ENCODE measurements at places on chromosomes 1 and 21.

- no peak for DNase-seq
Measured at GRCh38 chr1:30125021-30125820, 598.2 kb downstream of the MATN1 start.

GRCh38 chr1:151611832-151612500 lies at the start of gene SNX27:
TSS of gene SNX27 (plus strand) at chr1:151612050. CDS start at chr1:151612202, 152 bp downstream.
- DNase-seq = peak; percentile 93

- DNase-seq = no peak
Measured at GRCh38 chr1:149917571-149918144, at the start of gene SV2A. TSS of gene SV2A (minus strand) at chr1:149917844. CDS start at chr1:149913840, 4,004 bp downstream.

GRCh38 chr1:169925505-169926482 lies 32.1 kb upstream of the SCYL3 start:
- DNase-seq = no peak

DNA sequence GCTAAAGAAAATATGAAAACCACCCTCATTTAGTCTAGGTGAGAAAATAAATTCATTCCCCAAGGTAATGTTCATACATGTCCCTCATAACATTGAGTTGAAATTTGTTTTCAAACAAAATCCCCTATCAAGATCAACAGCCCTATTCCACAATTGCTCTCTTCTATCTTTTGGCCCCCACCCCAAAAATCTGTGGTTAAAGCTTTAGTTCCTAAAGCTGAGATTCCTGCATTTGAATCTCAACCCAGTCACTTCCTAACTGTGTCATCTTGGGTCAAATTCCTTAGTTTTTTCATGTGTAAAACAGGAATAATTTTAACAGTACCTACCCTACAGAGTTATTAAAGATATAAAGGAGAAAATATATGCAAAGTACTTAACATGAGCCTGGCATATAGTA lies 22.0 kb downstream of the KIAA0319L start:
- no peak for DNase-seq

GRCh38 chr1:193184776-193185175 lies 1.6 kb downstream of the B3GALT2 start:
- no peak for DNase-seq

DNA sequence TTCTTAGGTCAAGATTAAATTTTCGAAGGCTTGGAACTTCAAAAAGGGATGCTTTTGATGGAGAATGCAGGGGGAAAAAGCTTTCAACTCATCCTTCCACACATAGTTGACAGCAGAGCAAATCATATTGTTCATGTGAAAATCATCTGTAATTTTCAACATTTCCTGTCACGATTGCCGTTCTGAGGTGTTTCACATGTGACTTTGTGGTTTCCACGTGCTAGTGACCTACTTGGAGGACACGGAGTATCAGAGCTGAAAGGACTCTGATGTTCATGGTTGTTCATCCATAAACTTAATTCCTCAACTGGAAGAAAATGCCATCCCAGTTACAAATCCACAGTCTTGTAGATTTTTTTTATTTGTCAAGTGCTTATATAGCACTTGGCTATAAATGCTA lies 79.1 kb downstream of the ZP4 start:
- no peak for DNase-seq

DNA sequence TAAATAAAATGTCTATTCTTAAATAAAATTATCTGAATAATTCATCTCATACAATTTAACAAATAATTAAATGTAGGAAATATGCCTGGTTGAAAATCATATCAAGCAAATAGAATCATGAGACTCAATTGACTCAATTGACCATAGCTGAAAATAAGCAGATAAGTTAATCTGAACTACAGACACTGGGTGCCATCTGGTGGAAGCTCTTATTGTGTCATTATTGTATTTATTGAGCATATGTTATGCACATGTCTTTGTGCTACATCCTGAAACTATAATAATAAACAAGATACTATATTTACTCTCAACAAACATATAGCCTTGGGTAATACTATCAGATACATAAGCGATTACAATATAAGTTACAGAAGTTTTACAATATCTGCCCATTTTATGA lies 41.0 kb downstream of the BRINP3 start:
- DNase-seq = peak; percentile 26

DNA sequence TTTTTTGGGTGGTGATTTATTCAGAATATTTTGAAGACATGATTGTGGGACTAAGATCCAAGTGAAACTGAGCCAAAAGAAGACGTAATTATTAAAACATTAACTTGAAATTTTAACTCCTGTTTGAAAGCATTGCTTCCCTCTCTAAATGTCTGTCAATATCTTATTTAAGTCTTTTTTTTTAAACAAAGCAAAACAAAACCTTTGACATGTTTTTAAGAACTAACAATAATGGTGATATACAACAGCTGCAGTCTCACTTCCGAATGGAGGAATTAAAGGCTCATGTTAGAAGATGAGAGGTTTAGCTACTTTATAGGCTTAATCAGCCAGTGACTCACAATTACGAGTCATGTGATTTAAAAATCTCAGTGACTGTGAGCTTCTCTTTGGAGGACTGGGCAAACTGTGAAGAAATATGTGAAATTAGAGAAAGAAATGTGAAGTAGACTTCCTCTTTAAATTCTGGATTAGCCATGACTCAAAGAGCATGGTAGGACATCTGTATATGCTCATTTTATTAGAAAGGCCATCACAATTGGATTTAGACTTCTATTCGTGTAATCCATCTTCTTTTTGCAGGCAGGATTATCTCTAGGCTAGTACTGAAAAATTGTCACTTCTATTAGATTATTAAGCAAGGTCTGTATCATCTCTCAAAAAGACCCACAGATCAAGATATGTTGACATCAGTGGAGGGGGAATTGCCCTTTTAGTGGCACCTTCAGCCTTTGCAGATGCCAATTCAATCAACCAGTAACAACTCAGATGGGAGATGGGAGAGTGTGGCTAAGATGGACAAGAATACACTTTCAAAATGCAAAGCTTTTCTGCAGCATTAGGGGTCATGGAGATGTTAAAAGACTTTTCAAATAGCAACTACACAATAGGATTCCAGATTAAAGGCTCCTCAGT lies 28.7 kb downstream of the KCNA3 start:
- DNase-seq = no peak

DNA sequence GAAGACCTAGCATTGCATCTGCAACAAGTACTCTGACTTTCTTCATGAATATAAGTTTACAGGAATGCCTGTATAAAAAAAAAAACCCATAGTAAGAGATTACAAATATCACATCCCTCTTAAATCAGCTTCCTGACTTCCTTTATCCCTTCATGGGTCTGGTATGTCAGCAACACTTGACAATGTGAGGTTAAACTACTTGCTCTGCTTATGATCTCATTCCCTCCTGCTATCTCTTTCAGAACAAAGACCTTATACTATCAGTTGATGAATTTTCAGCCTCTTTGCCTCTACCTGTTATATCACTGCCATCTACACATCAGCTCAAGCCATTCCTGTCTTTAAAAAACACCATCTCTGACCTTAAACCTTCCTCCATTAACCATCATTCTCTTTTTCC lies 130.9 kb upstream of the SAMSN1 start:
- DNase-seq = no peak

DNA sequence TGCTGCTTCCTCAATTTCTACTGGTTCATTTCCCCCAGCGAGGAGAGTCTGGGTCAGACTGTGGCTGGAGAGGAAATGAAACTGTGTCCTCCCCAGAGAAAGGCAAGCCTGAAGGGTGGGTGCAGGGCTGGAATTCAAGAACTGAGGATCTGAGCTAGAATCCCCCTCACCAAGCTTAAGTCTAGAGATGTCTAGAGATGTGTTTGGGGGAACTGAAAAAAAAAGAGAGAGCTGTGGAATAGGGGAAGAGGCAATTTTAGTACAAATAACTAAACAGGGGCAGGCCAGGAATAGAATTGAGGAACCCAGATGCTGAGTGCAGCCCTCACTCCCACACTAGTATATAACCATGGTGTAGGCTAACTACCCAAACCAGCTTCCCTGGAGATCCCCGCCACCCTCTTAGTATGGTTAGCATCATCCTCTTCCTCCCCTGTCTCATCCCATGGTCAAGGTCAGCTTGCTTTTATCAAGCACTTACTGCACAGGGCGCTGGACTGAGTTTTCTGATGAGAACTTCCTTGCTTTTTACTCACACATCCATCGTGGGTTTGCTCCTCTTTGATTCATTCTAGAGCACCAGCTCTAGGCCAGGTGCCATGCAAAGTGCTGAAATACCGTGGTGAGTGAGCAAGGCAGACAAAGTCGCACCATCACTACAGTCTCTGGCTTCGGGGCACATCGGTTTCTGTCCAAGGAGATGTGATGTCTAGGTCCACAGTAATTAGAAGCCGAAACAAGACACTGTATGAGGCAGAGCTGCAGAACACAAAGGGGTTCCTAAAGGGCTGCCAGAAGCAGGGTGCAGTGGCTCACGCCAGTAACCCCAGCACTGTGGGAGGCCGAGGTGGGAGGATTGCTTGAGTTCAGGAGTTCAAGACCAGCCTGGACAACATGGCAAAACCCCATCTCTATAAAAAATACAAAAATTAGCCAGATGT lies 112.9 kb upstream of the IPO9 start:
- no peak for DNase-seq

GRCh38 chr1:179588425-179589024 lies 3.1 kb upstream of the TDRD5 start:
- no peak for DNase-seq

GRCh38 chr1:53406551-53407235 lies 52.5 kb upstream of the DMRTB1 start:
- no peak for DNase-seq

- DNase-seq = peak; percentile 34
Measured at GRCh38 chr1:213761845-213762407, 225.8 kb upstream of the PROX1 start.

GRCh38 chr1:63701187-63701586 lies 72.6 kb upstream of the ROR1 start:
- DNase-seq = no peak

- peak; percentile 88 for DNase-seq
Measured at GRCh38 chr21:28540514-28540913, 452.2 kb downstream of the LTN1 start.

- no peak for DNase-seq
Measured at GRCh38 chr1:3251807-3252428, 182.9 kb downstream of the PRDM16 start.

DNA sequence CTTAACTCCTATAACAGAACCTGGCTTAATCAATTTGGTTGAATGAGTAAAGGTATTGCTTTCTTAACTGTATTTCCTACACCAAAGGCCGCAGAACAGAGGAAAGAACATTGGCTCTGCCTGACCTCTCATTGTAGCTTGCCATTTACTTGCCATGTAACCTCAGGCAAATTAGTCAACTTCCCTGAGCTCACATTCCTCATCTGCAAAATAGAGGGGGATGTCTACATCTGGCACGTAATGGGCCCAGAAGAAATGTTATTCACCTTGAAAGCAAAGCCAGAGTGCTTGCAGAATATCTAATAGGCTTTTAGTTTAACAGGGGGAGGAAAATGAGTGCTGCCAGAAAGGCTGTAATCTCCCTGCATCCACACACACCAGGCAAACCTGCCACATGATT lies 44.3 kb downstream of the LAMC2 start:
- peak; percentile 89 for DNase-seq

- no peak for DNase-seq
Measured at GRCh38 chr21:38879912-38880576, 74.3 kb downstream of the ETS2 start.

DNA sequence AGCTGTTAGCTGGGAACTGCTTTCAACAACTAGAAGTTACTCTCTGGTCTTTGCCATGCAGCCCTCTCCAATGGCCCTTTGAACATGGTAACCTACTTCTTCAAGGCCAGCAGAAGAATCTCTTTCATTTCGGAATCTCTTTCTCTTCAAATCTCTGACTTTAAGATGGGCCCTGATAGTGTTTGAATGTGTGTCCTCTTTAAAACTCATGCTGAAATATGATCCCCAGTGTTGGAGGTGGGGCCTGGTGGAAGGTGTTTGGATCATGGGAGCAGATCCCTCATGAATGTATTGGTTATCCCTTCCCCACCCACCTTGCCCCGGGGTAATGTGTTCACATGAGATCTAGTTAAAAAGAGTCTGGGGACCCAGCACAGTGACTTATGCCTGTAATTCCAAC lies 54.5 kb upstream of the SOX13 start:
- no peak for DNase-seq

- no peak for DNase-seq
Measured at GRCh38 chr1:95002164-95002539, 70.6 kb downstream of the ALG14 start.

DNA sequence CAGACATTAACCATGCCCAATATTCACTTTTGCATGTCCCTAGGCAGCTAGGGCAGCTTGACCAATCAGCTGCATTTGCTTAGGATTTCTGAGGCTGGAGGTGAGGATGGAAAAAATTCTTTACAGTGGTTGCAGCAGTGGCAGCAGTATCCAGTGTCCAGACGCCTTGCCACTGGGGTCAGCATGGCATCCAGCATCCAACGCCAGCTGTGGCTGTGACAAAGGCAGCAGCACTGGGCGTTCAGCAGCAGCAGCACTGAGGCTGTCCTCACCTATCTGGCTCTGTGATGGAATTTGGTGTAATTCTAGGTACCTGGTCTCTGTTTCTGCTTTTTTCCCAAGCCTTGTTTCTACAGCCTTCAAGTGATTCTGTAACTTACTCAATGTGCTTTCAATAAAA lies 15.5 kb downstream of the RHBDL2 start:
- no peak for DNase-seq

- DNase-seq = no peak
Measured at GRCh38 chr1:19454265-19455146, 30.8 kb downstream of the CAPZB start.

- DNase-seq = no peak
Measured at GRCh38 chr1:113103048-113103447, 30.1 kb downstream of the LRIG2 start.

DNA sequence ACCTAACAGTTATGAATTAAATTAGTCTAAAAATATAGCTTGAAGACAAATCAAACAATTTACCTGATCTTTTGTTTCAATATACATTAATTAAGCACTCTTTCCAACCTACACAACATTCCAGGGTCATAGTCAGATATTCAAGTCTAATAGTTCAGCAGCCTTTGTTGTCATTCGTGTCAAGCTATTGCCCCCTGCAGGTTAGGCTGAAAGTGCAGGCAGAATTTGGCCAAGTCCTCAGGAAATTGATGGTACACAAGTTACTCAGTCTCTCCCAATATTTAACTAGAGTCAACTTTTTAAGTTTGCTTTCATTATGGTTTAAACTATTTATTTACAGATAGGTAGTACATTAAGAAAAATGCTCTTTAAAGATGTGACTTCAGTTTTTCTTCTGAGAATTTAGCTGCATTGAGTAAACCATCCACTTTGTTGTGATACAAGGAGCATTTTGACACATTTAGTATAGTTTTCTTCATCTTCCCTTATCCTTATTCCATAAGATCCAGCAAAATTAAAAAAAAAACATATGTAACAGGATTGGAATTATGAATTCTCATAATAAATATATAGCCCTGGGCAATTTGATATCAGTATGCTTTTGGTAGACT lies 130.3 kb upstream of the DPYD start:
- DNase-seq = peak; percentile 86

DNA sequence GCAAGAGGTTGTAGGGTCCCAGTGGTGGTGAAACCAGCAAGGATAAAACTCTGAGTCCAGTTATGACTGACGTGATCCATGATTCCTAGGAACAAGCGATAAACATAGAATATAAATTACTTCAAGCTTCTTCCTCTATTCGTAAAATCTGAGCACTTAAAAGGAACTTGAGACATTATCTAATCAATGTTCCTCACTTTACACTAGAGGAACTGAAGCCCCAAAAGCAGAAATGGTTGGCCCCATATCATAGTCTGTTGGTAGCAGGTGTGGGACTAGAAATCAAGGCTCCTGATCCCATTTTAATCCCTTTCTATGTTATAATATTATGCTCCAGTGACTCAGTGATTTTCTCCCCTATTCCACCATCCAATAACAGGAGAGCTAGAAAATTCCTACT lies 21.9 kb upstream of the MNDA start:
- DNase-seq = no peak

GRCh38 chr1:33190701-33191100 lies 8.9 kb upstream of the TRIM62 start:
- no peak for DNase-seq
